ENCODE measurements at places on chromosomes 1 and 21. TPM values are rescaled to one million over a fixed set of nuclear protein-coding genes. Genes with fewer than 3 reads are reported as not detected.

GJB5 gene
- total RNA-seq: 0.50 TPM

CCT8 gene
- 329 TPM for total RNA-seq

RGS16 gene
- 15.4 TPM for total RNA-seq

HAPLN2 gene
- total RNA-seq: not detected

All from GM23338 (cell line).